NB4 (cell line): ENCODE measurements at places on chromosomes 3 and 15.

DNA sequence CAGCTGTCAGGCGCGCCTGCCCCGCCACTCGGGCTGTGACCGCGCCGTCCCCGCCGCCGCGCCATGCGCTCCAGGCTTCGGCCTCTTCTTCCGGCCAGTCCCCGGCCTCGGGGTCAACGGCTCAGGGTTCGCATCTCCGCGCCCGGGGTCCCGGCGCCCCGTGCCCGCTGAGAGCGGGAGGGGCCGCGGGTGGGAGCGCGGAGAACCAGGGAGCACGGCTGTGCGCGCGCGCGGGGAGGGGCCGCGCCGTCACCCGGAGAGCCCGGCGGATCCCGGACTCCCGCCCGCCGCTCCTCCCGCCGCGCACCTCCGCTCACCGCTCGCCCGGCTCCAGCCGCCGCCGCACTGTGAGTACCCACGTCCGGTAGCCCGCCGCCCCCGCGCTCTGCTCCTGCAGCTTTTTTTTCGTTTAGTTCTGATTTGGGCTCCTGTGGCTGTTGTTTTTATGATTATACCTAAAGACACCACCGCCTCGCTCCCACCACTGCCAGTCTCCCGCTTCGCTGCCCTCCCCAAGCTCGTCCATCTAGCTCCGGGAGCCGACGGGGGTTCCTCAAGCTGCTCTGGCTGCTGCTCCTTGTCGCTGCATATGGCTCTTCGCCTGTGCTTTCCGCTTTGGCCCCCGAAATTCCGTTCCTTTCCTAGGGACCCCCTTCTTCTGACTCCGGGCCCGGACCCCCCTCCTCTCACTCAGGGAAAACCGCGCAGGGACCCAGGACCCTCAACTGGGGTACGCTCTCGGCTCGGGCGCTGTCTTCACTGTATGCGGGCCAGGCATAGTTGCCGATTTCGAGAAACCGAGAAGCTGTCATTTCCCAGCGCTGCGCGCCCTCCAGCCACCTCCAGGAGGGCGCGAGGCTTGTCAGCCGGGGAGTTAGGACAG lies 1.8 kb upstream of the SKOR1 start:
- DNase-seq: no peak

DNA sequence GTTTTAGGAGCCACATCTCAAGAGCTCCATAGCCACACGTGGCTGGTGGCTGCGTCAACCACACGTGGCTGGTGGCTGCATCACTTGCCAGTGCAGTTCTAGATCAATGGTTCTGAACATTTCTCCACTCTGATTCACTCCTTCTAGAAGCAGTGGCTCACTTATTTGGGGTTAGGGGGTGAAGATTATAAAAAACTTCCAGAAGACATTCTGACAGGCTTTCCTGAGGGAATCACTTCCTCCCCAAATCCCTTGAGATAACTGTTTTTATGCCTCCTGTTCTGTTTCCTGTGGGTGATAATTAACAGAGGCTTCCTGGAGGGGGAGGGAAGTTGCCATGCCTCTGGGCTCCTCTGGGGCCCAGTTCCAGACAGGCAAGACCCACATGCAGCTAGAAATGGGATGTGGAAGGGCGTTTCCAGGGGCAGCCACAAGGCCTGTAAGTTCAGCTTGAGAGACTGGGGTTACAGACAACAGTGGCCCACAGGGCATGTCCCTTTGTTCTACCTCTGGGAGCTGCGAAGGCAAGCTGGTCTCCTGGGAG lies 23.6 kb downstream of the HEG1 start:
- DNase-seq: no peak

- DNase-seq: no peak
Measured at GRCh38 chr15:38782156-38782555, 217.5 kb upstream of the RASGRP1 start.

DNA sequence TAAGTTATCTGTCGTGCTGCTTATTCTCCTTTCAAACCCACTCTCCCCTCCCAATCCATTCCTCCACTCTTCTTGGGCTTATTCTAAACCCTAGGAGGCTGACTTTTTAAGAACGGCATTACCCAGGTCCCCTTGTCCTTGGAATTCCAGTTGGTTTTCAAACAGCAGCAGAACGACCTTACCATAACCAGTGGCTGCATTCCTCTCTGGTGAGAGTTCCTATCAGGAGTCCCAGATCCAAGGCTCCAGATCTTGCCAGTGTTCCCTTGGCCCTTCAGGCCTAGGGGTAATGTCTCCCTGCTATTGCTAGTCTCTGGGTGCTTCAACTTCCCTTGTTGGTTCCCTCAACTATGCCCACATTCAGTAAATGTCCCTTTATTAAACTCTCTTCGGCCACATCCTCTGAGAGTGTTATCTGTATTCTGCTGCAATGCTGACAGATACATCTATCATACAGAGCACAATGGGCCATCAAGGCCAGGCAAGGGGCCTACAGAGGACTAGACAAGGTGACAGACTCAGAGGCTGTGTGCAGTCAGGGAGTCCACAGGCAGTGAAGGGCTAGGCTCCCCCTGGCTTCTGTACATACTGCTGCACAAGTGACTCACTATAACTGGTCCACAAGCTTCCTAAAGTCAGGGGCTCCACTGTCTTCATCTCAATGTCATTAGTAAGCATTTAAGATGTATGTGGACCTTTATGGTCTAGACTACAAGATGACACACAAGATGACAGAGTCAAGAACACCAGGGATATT lies 10.1 kb downstream of the LYSMD2 start:
- DNase-seq: peak; percentile 41

- DNase-seq: no peak
Measured at GRCh38 chr15:53709821-53710220, 49.6 kb downstream of the WDR72 start.

- DNase-seq: no peak
Measured at GRCh38 chr3:125003369-125003853, 52.4 kb downstream of the HEG1 start.

- no peak for DNase-seq
Measured at GRCh38 chr3:172839679-172840078, 89.2 kb downstream of the ECT2 start.

GRCh38 chr15:74217907-74218885 lies 15.6 kb upstream of the STRA6 start:
- no peak for DNase-seq

DNA sequence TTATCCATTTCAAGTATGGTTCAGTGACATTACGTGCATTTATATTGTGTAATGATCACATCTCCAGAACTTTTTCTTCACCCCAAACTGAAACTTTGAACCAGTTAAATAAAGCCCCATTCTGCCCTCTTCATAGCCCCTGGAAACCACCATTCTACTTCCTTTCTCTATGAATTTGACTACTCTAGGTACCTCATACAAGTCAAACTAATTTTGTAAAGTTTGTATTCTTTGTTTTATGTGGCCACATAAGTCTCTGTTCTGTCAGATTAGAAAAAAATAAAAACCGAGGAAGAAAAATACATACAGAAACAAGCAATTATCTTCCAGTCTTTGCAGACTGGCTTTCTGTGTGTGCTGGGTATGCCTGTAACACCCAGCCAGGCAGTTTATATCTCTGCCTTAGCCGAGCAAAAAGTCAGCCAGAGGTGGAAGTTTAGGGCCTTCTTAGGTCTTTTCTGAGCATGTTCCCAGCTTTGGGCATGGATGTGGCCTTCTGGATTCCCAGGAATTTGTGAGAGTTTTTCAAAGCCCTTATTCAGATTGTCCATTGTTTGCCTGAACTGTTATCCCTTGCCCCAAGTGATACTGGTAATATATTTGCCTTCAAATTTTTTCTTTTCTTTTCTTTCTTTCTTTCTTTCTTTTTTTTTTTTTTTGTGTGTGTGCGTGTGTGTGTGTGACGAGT lies 6.0 kb upstream of the GRAMD1C start:
- DNase-seq: no peak

- DNase-seq: no peak
Measured at GRCh38 chr3:133934996-133935842, 39.5 kb upstream of the RAB6B start.

DNA sequence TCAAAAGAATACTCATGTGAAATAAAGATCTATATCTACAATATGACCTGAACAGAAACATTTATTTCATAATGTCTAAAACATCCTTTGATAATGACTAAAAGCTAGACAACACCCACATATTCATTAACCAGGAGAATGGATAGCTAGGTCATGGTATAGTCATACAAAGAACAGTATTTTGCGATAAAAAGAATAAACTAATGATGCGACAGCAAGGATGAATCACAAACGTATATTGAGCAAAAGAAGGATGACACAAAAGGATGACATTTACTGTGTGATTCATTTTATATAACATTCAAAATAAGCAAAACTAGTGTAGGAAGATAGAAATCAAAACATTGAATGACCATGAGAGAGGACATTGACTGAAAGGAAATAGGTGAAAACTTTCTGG lies 1233.1 kb downstream of the OTOL1 start:
- no peak for DNase-seq

GRCh38 chr15:58355973-58356372 lies 75.8 kb upstream of the LIPC start:
- DNase-seq: no peak

- DNase-seq: no peak
Measured at GRCh38 chr3:171815973-171816595, 5.8 kb upstream of the PLD1 start.

DNA sequence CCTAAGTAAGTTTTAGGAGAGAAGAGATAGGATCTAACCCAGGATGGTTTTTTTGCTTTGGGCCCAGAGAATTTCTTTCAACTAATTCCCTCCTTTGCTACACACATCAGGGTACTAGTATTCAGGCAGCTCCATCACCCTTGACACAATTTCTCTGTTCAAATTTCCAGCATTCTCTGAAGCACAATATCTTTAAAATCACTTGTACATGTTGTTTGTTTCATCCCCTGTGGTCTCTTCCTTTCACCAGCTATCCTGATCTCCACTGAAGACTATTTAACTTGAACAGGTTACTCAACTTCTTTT lies 32.4 kb upstream of the FNDC3B start:
- DNase-seq: no peak
